Activated CD4-positive, alpha-beta T cell treated with anti-CD3 and anti-CD28 coated beads, Interleukin-2, amount 50 U/mL, for 16 hours (primary cell): ENCODE measurements at places on chromosomes 6 and 20.

DNA sequence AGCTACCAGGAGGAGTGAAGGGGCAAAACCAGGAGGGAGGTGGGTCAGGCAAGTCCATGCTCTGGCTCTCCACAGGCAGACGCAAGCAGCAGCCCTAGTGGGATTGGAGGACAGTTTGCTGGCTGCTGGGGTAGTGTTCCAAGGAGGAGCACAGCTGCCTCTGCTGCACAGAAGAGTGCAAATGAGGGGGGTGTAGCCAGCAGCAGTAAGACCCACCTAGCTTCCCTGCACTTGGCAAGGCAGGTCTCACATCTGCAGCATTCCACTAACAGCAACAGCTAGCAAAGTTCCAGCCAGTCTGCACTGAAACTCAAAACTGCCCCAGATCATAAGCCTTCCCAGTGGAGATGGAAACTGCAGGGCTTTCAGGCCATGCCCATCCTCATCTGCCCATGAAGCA is 405.0 kb downstream of the UTRN start:
- no peak for DNase-seq

- no peak for DNase-seq
Observed at GRCh38 chr20:20706285-20706684, 6.2 kb downstream of the RALGAPA2 start.

- no peak for DNase-seq
Observed at GRCh38 chr6:56866917-56867522, 87.9 kb upstream of the BEND6 start.

GRCh38 chr6:165298875-165299274 is 10.5 kb downstream of the C6orf118 start:
- DNase-seq: no peak

- no peak for DNase-seq
Observed at GRCh38 chr6:75285283-75285639, 669 bp upstream of the TMEM30A start.

- DNase-seq: no peak
Observed at GRCh38 chr6:90448836-90449235, 138.0 kb downstream of the MAP3K7 start.

GRCh38 chr6:20906945-20907344 is 372.7 kb downstream of the CDKAL1 start:
- no peak for DNase-seq

GRCh38 chr6:138004430-138005287 is 102.6 kb downstream of the PERP start:
- peak; percentile 51 for DNase-seq

DNA sequence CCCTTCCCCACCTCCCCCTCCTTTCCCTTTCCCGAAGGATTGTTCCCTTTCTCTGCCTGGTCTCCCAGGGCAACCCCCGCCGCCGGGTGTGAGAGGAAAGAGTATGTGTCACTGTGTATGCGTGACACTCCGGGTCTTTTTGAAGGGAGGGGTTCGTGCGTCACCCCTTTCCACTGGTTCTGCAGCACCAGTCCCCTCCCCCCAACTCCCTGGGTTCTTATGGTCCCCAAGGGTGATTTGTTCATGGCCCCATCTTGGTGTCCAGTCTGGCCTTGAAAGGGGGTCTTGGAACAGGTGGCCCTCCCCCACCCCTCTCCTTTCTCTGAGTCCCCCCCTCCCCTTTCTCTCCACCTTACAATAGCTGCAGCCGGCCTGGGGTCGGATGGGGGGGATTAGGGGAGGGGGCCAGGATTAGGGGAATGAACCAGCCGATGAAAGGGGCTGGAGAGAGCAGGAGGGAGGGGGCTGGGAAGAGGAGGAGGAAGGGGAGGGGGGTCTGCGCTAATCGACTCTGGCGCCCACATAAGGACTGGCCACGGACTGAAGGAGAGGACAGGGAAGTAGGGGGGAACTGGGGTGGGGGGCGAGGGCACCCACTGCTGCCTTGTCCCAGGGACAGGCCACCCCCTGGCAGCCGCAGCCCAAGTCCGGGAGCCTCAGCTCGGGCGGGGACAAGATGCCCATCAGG is 1.3 kb upstream of the RING1 start:
- DNase-seq: no peak

- no peak for DNase-seq
Observed at GRCh38 chr6:68728159-68728979, 93.3 kb downstream of the ADGRB3 start.
